ENCODE measurements at places on chromosomes 3 and 15.

GRCh38 chr3:23623844-23624243 lies 181.9 kb upstream of the UBE2E1 start:
- DNase-seq = no peak

- no peak for DNase-seq
Observed at GRCh38 chr3:115986555-115987207, 363.4 kb downstream of the GAP43 start.

DNA sequence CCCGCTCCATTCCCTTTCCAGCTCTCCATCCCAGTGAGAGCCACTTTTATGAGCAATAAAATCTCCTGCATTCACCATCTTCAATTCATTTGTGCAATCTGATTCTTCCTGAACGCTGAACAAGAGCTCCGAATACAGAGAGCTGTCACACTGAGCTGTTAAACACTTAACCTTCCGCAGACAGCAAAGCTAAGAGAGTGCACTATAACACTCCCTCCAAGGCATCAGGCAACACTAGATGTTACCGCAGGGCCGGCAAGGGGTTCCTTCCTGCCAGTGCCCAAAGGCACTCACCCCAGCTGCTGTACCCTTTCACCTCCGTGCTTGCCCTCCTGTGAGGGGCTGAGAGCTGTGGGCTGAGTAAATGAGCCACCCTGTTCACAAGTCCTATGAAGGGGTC lies 85.6 kb downstream of the BCHE start:
- DNase-seq = no peak

DNA sequence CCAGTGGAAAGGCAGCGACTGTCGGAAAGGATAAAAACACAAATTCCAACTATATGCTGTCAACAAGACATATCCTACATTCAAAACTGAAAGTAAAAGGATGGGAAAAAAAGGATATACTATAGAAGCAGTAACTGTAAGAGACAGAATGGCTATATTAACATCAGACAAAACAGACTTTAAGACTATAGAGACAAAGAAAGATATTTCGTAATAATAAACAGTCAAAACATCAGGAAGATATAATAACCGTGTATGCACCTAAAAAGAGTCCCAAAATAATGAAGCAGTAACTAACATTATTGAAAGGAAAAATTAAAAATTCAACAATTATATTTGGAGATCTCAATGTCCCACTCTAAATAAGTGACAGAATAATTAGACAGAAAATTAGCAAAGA lies 48.2 kb downstream of the ZNF148 start:
- no peak for DNase-seq

DNA sequence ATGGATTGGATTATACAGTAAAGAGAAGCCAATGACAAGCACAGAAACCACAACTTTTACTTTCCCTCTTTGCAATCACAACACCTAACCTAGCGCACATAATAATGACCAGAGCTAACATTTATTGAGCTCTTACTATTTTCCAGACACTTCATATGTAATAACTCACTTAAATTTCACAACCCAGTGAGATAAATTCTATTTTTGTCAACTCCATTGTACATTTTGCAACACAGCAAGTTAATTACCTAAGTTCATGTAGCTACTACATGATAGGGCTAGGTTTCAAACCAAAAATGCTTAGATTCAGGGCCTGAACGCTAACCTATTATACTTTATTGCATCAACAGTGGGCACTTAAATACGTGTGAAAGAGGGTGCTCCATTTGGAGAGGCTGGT lies 89.5 kb downstream of the GADL1 start:
- DNase-seq = no peak

DNA sequence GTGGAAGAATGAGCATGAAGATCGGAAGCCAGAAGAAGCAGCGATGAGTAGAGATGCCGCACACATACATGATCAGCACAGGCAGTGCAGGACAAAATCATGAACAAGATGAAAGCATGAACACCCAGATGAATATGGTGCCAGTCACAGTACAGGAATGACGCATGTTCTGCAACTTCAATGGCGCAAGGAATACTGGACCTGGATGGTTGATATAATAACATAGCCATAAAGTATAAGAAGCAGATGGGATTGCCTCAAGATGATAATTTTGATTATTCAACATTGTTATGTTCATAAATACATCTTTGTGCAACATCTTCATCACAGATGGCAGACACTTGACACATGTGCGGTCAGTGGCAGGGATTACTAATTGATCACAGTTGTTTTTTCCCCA lies 59.7 kb upstream of the SLCO3A1 start:
- DNase-seq = no peak

DNA sequence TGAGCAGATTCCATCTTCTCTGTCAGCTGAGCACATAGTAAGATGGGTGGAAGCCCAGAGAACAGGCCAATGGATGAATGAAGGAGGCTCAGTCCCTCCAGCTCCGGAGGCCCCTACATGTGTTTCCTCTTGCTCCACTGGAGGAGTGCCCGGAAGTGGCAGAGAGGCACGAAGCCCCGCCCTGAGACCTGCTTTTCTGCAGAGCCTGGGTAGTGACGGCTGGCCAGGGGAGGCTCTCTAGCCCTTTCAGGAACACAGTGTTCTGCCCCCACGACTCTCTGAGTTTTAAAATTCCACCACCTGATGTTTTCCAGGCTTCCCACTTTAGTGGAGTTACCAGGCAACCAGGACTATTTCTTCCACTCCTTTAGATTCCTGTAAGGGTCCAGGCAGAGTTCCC lies 149.4 kb upstream of the SLC6A11 start:
- DNase-seq = no peak

- no peak for DNase-seq
Observed at GRCh38 chr15:76976572-76977270, 18.2 kb upstream of the PSTPIP1 start.

GRCh38 chr3:183252973-183253527 lies at the start of gene B3GNT5:
Gene B3GNT5 (plus strand): TSS chr3:183253253. CDS start chr3:183269799, 16,546 bp downstream.
- DNase-seq = no peak

- DNase-seq = no peak
Observed at GRCh38 chr3:36557021-36557707, 176.9 kb downstream of the STAC start.

- no peak for DNase-seq
Observed at GRCh38 chr3:129035360-129036221, 25.0 kb upstream of the GP9 start.

DNA sequence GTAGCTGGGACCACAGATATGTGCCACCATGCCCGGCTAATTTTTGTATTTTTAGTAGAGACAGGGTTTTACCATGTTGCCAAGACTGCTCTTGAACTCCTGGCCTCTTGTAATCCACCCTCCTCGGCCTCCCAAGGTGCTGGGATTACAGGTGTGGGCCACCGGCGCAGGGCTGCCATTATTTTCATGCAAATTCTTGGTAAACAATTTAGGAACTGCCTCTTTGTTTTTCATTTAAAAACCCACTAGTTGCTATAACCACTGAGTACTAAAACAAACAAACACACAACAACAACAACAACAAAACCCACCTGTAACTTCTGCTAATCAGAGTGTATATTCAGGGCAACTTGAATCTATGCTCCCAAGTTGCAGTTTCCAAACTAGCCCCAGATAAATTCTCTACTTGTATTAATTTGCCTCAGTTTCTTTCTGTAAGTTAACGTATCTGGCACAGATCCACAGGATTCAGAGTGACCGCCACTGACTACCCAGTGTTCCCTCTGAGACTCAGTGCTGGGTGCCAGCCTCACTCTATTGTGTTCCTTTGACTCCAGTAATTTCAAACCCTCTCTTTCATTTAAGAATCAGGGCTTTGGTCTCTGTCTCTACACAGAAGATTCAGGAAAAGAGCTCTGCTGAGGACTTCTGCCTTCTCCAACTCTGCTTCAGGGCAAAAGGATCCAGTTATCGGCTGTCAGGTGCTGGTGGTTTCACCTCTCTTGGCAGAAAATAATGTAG lies 18.6 kb upstream of the ZNF710 start:
- DNase-seq = no peak

GRCh38 chr3:83625261-83625660 lies 1333.5 kb upstream of the CADM2 start:
- no peak for DNase-seq

- DNase-seq = no peak
Observed at GRCh38 chr3:183824761-183825455, 469 bp downstream of the MAP6D1 start.

GRCh38 chr3:8817486-8817885 lies 48.1 kb upstream of the OXTR start:
- no peak for DNase-seq

DNA sequence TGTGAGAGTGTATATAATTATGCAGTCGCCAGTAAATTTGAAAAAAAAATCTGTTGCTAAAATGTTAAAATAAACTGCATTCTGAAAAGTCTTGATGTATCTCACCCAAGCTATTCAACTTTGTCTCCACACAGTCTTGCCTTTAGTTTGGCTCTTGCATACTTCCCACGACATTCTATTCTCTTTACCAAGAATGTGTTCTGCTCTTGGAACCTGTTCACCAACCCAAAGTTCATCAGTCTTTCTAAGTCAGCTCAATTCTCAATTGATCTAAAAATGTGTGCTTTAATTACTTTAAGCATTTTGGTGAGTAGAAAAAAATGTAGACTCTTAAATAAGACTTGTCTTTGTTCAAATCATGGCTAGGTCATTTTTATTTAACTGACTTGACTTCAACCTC lies 657.7 kb upstream of the TBL1XR1 start:
- no peak for DNase-seq

DNA sequence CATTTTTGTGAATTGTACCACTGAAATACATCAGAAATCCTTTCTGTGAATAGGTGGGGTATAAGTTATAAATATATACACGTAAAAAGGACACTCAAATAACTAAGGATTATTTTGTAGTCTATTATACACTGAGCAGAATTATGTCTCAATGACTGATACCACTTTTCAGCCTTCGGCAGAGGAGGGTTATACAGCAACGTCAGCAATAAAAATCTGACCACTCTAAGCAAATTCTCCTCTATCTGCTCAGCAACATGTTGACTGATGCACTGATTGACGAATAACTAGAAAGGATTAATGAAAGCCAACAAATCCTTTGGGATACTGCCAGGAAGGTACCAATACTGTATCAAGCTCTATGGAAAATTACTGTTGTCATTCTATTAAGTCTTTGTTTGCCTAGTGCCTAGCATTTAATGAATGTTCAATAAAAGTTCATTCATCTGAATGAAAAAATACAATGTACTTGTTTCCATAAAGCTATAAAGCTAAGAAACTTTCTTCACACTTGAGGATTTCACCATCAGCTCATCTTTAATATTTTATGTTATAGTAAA lies 5.2 kb downstream of the ARPP19 start:
- no peak for DNase-seq

- DNase-seq = no peak
Observed at GRCh38 chr3:116059421-116060096, 385.7 kb downstream of the LSAMP start.

DNA sequence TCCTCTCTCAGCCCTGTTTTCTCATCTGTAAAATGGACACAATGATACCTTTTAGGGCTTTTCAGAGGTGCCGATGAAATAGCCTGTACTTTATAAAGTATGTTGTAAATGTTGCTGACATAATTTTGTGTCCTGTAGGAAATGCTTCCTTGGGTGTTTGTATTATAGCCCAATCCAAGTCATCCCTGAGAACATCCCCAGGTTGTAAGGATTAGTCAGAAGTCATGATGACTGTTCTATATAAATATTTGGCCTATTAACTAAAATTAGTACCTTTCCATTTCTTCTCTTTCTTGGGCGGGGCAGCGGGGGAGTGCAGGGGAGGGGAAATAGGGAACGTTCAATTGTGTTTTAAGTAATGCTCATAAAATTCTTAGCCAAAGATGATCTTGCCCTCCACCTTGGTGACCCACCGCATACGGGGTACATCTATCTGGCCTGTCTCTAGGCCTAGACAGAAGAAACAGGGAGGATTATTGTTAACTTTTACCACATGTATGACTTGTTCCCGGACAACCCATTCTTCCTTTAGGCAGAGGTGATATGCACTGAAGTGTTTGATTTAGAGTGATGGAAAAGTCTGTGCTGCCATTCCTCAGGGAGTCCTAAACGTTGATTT lies 120.7 kb downstream of the VGLL4 start:
- no peak for DNase-seq

DNA sequence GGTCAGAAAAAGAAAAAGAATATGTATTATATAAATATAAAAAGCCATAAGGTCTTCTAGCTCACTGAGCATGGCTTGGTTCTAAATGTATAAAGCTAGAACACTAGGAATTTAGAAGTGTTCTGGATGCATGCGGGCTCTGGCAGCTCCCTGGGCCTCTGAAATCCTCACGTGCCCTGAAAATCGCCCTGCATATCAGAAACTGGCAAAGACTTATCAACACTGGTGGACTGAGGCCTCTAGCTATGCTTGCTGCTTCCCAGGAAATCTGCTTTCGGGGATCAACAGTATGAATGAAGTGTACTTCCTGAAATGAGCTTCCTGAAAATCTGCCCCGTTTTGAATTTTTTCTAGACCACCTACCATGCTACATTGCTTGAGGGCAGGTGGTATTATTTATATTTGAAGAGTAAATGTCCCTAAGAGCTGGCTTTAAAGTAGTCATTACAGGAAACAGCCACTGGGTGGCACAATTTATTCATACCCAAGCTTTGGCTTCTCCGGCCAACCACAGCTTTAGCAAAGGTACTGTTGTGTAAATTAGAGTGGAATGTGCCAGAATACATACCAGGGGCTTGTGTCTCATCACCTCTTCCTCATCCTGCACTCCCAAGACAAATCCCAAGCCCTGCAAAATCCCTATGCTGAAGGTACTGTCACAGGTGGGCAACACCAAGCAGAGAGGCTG lies 17.7 kb downstream of the CRTAP start:
- no peak for DNase-seq

- DNase-seq = no peak
Observed at GRCh38 chr3:32309654-32310242, 71.3 kb downstream of the CMTM8 start.

DNA sequence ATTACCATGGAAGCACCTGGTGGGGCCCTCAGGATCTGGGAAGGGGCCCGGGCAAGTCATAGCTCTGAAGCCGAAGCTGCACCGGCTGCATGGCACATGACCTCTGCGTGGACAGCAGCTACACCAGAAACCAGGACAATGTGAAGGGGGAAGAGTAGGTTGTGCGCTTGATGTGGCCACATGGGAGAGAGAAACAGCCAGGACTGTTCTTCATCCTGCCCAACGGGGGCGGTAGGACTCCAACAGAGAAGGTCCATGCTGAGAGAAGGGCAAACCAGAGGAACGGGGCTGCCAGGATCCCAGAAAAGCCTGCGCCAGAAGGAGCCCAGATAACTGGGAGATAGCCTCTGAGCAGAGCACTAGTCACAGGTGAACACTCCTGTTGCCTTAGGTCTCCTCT lies 54.9 kb upstream of the PRR20G start:
- no peak for DNase-seq

Measured in stimulated activated CD4-positive, alpha-beta T cell treated with anti-CD3 and anti-CD28 coated beads, Interleukin-15, amount 100 ng/mL, for 1 hour (primary cell).